Stimulated activated CD4-positive, alpha-beta T cell treated with anti-CD3 and anti-CD28 coated beads, Interleukin-4, amount 100 ng/mL, for 1 hour (primary cell): ENCODE measurements at places on chromosomes 2 and 18.

- DNase-seq: no peak
These were observed 65.8 kb downstream of the INO80D start for GRCh38 chr2:206020171-206020570.

DNA sequence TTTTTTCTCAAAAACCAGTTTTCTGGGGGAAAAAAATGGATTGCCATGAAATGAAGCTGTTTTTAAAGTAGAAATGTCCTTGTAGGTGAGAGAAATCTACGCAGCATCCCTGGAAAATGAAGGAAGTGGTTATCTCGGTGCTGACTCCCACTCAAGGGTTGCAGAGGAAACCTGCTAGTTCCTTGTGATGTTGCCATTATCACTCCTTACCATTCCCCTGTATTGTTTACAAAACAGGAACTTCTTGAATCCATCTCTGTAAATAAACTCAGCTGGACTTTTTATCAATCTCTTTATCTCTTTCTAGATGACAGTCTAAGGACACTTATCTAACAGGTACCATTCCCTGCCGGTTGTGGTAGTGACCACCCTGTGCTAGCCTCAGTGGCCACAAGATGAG lies 61.2 kb downstream of the FEZ2 start:
- DNase-seq: no peak

DNA sequence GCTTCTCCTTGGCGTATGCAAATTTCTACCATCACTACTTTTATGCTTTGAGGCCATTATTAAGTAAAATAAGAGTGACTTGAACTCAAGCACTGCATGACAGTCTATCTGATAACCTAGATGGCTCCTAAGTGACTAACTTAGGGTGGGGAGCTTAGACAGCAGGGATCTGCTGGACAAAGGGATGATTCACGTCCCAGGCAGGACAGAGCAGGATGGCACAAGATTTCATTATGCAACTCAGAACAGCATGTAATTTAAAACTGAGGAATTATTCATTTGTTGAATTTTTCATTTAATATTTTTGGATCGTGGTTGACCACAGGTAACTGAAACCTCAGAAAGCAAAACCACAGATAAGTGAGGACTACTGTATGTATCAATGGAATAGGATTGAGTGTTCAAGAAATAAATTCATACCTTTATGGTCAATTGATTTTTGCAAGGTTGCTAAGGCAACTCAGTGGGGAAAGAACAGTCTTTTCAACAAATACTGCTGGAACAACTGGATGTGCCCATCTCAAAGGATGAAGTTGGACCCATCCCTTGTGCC lies 115.3 kb downstream of the MBD2 start:
- DNase-seq: no peak

GRCh38 chr18:71075147-71075546 lies 786.3 kb downstream of the SOCS6 start:
- no peak for DNase-seq

GRCh38 chr18:8117006-8117371 lies 492.2 kb upstream of the RAB12 start:
- no peak for DNase-seq

GRCh38 chr2:102080451-102081242 lies 61.9 kb upstream of the IL1R1 start:
- DNase-seq: no peak

DNA sequence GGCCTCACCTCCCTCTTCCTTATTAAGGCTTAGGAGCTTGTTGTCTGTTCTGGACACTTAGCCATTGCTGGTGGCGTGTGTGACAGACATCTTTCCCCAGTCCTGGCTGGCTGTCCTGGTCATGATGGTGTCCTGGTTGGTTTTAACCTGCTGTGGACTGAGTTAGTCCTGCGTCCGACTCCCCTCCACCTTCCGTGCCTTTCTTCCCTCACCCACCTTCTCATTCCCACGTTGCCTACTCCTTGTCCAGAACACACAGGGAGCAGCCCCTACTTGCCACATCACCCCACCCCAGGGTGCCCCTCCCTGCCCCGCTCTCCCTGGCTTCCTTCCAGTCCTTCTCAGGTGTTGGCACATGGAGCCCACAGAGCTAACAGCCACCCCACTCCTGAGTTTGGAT lies 9.5 kb downstream of the ANO7 start:
- DNase-seq: no peak

- no peak for DNase-seq
These were observed 128.6 kb downstream of the TGIF1 start for GRCh38 chr18:3578621-3579020.

DNA sequence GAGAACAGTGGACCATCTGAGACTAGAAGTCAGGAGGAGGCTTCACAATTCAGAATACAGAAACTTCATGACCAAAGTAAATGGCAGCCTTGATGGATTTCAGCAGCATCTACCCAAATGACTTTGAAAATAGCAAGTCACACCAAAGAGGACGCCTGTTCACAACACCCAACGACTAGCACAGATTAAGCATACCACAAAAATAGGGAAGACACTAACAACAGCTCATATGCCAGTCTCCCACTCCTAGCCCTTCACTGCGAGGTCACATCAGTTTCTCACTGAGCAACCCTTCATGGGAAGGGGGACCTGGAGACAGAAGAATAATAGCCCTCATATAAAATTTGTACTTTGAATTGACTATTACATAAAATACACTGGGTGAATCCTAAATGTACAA lies 228.4 kb upstream of the SLC39A10 start:
- no peak for DNase-seq

DNA sequence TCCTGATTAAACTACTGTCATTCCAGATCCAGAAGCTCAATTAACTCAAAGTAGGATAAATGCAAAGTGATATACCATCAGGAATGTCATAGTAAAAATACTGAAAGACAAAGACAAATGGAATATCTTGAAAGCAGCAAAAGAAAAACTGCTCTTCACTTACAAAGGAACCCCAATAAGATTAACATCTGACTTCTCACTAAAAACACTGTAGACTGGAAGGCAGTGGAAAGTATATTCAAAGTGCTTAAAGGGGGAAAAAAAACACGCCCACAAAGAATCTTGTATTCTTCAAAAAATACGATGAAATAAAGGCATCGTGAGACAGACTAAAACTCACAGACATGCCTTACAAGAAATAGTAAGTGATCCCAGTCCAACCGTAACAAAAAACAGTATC lies 195.7 kb downstream of the DOK6 start:
- DNase-seq: no peak

DNA sequence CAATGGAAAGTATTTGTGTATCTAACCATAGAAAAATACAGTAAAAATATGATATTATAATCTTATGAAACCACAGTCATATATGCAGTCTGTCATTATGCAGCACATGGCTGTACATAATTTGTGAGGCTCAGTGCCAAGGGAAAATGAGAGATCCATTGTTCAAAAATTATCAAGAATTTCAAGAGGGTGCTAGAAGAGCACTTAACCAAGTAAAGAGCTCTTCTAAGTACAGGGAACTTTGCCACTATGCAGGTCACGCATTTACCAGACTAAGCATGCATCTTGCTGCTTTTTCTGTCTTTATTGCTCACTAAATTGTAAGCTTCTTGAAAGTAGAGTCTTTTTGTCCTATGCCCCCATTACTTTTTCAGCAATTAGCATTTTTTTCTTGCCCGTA lies 438.0 kb downstream of the LRP1B start:
- DNase-seq: no peak

DNA sequence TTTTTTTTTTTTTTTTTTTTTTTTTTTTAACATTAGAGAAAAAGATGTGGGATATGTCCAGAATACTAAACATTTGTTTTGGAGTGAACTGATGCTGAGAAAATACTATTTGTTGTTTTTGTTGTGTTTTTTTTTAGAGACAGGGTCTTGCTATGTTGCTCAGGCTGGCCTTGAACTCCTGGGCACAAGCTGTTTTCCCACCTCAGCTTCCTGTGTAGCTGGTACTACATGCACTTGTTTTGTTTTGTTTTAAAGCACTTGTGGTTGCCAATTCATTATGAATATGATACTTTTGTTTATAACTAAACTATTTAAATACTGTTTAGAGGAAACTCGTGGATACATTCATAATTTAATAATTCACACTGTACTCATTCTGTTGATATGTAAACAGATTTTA lies 33.4 kb upstream of the DYSF start:
- DNase-seq: no peak

DNA sequence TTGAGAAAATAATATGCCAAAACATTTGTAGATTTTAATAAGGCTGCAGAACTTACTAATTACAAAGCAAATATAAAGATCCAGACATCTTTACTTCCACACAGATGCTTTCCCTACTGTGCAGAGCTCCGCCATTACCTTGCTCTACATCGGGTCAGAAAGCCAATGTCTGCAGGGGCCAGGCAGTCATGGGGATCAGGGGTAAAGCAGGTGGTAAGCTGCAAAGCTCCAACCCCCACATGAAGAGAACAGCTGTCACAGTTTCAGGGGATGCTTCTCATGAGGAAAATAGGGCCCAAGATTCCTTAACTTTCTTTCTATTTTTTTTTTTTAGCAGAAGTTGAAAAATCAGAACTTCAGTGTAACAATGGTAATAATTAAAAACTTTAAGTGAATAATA lies 102.7 kb downstream of the DCC start:
- no peak for DNase-seq

DNA sequence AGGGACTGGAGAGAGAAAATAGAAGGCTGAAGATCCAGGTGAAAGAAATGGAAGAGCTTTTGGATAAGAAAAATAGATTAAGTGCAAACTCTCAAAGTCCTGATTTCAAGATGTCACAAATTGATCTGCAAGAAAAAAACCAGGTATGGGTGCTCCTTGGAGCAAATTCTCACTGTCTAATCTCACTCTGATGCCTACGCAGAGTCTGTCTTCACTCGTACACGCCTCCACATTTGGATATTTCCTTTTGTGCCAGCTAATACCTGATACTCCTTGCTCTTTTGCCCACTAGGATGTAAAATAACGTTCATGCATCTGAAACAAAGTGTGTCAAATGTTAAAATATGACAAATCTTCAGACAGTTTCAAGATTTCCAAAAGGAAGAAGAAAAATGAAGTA lies 99.4 kb downstream of the CCDC102B start:
- DNase-seq: no peak
